ENCODE measurements at places on chromosomes 12 and 14.

GRCh38 chr14:72617391-72618031 lies 276.4 kb downstream of the DPF3 start:
- DNase-seq: no peak

DNA sequence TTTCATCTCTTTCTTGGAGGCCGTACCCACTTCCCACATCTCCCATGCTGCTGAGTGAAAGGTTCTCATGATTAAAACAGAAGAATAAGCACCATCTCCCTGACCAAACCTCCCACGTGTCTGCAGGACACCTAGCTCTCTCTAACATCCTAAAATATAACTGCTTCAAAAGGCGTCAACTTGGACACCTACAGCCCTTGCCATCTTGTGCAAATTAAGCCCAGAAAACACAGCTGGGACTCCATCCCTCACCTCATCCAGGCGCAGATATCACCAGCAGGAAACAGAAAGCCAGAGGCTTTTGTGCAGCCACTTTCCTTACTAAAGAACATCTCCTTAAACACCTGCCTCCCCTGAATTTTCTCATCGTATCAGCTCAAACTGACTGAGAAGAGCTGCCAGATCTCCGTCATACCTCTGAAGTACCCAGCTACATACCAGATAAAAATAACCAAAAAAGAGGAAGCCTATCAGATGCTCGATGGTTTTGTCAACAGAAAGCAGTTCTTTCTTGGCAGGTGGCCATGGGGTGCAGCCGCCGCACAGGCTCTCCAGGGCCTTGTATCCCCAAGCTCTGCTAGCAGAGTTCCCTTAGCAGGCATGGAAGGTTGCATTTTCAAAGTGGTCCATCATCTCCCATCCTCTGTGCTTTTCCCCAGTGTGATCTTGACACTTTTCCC lies 28.8 kb downstream of the MAP3K9 start:
- DNase-seq: no peak

DNA sequence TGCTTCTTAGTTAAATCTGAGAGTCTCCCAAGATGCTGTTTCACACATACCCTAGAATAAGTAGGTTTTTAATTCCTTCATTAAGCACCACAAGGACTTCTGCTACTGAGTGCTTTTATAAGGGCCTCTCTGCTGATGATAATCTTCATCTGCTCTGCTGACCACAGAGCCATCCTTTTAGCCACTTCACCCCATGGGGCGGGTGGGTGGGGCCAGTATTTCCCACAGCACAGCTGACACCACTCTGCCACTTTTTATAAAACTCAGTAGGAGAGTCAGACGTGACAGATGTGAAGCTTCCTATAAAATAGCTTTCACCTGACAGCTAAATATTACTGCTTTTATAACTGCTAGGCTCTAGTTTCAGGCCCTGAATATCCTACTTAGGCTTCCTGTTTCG lies 20.3 kb downstream of the FCF1 start:
- no peak for DNase-seq

DNA sequence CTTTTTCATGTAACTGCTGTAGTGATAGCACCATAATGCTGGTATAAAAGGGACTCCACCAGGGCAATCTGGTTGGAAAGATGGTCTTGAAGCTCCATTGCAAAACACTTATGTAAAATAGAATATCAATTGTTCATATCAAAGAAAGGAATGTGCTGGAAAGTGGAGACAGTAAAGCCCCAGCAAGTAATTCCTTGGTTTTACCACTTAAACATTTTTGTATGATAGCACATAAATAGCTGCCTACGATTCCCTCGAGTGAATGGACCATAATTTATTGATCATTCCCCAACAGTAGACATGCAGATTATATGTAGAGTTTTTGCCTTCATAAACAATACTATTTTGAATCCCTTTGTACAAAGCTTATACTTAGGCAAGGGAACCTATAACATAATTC lies 275.4 kb downstream of the PAWR start:
- no peak for DNase-seq

DNA sequence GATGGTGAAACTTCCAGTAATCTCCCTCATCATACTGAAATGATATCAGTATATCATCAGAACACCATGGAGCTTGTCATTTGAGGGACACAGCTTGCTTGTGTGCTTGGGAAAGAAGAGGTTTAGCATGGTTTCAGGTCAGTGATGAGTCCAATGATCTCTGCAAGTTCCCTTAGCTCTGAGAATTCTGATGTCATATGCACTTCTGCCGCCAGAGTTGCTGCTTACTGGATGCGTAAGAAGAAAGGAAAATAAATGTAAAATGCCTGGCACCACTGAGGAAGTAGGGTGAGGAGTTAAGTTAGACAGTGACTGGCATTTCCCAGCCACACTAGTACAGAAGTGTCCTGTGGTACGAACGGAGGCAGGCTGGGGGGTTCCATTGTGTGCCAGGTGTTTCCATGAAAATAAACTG lies 22.6 kb downstream of the PRKCH start:
- no peak for DNase-seq

Data from NCI-H510A treated with DMSO at 0.1 percent for 48 hours (cell line).